ENCODE measurements at places on chromosomes 1 and 21. TPM values are rescaled to one million over a fixed set of nuclear protein-coding genes. Genes with fewer than 3 reads are reported as not detected.

GRCh38 chr1:170410401-170411166 is 121.4 kb upstream of the GORAB start:
- DNase-seq, result no peak

DNA sequence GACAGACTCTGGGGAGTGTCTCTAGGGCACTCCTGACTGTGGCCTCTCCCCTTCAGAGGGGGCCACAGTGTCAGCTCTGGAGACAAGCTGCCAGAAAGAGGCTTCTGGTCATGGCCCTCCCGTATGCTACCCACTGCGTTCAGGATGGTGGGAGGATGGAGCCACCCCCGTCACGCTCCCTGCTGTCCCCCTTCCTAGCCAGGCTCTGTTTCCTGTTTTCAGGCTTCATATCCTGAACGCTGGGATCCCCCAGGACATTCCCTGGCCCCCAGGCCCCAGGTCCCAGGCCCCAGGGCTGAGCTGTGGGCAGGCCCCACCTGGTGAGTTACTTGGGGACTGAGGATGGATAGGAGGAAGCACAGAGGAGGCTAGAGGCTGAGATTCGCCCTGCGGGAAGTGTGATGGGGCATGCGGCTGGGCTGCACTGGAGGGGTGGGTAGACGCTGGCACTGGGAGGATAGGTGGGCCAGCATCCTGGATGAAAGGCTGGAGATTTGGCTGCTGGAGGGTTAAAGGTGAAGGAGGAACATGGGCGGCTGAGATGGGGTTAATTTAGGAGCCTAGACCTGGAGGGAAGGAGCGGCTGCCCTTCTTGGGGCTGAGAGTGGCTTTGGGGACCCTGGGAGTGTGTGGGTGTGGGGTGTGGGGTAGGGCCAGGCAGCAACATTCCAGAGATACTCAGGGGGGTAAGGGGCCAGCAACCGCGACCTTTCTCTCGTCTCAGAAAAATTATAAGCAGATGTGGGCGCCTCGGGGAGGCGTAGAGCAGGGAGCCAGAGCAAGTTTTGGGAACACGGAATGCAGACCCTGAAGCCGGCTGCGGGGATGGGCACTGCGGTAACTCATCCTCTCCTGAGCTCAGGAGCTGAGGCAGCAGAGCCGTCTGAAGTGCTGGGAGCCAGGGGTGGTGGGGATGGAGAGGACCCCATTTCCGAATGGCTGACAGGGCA is 8.7 kb downstream of the PEAR1 start:
- DNase-seq, result peak; percentile 28

DNA sequence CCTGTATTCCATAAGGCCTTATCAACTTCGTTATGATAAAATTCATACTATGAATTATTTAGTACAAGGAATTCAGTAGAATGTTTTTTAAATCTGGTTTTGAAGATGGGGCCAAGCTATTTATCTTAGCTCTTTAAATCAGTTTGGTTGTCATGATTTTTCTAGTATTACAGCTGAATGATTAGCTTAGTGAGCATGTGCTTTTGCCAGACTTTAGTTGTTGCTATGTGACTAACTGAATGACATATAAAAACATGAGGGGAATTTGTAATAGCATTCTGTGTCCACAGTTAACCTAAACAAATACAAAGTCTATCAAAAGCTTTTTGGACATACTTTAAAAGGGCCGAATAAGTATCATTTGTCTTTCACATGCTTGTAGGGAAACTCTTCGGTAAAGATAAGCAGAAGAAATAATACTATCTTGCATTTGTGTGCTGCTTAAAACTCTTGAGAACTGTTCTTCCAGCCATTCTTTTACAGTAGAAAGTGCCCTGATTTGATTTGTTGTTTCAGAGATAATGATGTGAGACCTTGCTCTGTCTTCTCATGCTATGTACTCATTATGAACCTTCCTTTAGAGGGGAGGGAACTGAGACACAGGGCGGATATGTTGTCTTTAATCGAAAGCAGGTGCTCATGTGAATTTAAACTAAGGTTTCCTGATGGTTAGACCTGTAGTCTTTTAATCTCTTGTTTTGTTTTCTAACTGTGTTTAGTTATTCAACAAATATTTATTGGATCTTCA is 18.8 kb downstream of the NEK7 start:
- DNase-seq, result no peak

- no peak for DNase-seq
Measured at GRCh38 chr1:200317236-200317635, 92.6 kb downstream of the ZNF281 start.

- no peak for DNase-seq
Measured at GRCh38 chr1:162387226-162388082, 5.9 kb downstream of the C1orf226 start.

DNA sequence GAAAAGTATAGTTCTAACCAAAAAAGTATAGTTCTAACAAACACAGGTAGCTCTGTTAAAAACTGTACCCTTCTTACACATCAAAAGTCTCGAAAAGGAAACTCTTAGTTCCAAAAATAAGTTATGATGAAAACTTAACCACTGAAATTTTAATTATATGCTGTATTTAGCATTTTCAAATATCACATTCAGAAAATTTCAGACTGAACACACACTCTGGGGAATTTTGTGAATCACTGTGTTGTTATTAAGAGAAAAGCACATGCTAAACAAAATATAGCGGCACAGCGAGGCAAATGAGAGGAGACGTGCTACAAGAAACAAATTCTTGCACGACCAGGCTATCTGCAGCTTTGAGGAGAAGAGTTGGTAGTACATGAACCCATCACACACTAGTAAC is 30.4 kb downstream of the VAV3 start:
- no peak for DNase-seq

GRCh38 chr1:244429818-244430217 is 21.9 kb downstream of the ADSS2 start:
- no peak for DNase-seq

DNA sequence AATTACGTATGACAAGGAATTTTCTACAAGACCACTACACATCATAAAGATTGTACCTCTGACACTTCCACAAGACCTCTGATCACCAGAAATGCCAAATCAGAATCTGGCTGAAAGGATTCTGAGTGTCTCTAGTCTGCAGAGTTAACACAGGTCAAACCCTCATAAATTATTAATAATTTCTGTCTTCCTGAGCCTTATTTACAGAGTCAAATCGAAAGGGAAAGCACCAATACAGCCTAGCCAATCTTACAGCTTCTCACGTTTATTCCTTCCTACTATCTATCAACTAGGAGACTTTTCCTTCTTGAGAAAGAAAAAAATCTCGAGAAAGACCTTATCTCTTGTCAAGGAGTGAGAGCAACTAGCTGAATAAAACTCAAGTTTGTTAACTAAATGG is 2151.6 kb downstream of the MRPL39 start:
- no peak for DNase-seq

GRCh38 chr1:53340660-53341520 is 13.0 kb upstream of the LRP8 start:
- DNase-seq, result no peak

C1QB gene
- total RNA-seq, result 165 TPM

MACO1 gene
- total RNA-seq, result 13.7 TPM

GRCh38 chr1:193299038-193299437 is 112.6 kb upstream of the B3GALT2 start:
- no peak for DNase-seq

- no peak for DNase-seq
Measured at GRCh38 chr21:23374155-23374554, 2233.1 kb downstream of the MRPL39 start.

YBX1 gene
- 856 TPM for total RNA-seq

- DNase-seq, result no peak
Measured at GRCh38 chr1:205107327-205107726, 14.5 kb downstream of the RBBP5 start.

- peak; percentile 34 for DNase-seq
Measured at GRCh38 chr1:41752514-41753170, 166.1 kb downstream of the HIVEP3 start.

S100A7 gene
- total RNA-seq, result not detected

GRCh38 chr1:162187687-162188276 is 118.3 kb downstream of the NOS1AP start:
- no peak for DNase-seq

DNA sequence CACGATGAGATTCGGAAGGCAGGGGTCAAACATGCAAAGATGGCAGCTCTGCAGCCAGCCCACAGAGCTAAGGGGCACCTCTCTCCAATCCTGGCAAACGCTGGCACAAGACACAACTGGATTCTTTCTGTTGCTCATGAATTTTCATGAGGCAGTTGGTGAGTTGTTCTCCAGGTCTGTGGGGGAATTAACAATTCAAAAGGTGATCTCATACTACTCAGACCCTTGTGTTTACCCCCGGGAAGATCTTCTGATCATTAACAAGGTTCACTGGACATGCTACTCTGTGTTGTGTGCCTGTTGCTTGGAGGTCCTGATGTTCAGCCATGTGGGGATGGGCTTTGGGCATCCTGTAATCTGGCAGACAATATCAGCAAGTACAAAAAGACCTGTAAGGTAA is 128.9 kb downstream of the HHAT start:
- DNase-seq, result no peak

All from Right ventricle myocardium inferior (tissue), 1 donor.